B cell (primary cell): ENCODE measurements at places on chromosomes 16 and 17. TPM values are rescaled to one million over a fixed set of nuclear protein-coding genes. Genes with fewer than 3 reads are reported as not detected.

- no peak for DNase-seq
- no peak overlapping the region for H3K27ac ChIP-seq
- H3K4me3 ChIP-seq: no peak overlapping the region
Measured at GRCh38 chr16:49640581-49640980, 215.3 kb downstream of the ZNF423 start.

DNA sequence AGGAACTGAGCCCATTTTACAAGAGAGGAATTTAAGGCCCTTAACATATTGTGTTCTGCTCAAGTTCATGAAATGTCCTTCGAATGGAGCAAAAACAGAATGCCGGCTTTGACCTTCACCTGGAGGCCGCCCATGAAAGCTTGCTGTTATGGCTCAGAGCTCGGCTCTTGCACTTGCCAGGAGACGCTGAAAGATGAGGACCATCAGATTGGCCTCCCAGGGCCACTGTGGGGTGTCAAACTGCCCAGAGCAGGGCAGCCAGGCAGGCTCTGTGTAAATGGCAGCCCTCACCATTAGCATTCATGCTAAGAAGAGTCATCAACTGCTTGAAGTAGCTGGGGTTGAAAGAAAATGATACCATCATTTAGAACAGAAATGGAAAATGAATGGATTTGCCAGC, 39.3 kb downstream of the IL21R start:
- H3K27me3 ChIP-seq: no peaks in the 10 kb centered on the region
- no peak overlapping the region for H3K27ac ChIP-seq
- no peak overlapping the region for H3K4me3 ChIP-seq
- DNase-seq: no peak
- H3K36me3 ChIP-seq: peaks cover 89% of the 10 kb centered on the region
- peaks cover 14% of the 10 kb centered on the region for H3K4me1 ChIP-seq

DNA sequence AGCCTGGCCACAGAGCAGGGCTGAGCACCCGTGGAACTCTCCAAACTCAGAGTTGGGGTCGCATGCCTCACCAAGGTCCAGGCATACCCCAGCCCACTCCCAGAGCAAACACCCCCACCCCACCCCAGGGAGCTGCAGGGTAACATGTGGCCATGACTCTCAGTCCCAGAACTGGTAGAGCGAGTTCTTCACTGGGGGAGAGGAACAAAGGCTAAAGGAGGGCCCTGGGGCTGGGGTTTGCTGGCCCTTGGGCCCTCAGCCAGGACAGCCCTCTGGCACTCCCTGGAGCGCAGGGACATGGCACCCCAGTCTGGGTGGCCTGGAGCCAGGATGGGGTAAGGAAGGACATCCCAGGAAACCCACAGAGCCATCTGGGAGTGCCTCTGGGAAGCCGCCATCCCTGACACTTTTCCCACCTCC, 4.2 kb downstream of the HID1 start:
- peaks cover 13% of the 10 kb centered on the region for H3K4me1 ChIP-seq
- no peaks in the 10 kb centered on the region for H3K27me3 ChIP-seq
- H3K27ac ChIP-seq: no peak overlapping the region
- H3K36me3 ChIP-seq: no peaks in the 10 kb centered on the region

- no peak for DNase-seq
- no peaks in the 10 kb centered on the region for H3K27me3 ChIP-seq
- H3K4me1 ChIP-seq: no peaks in the 10 kb centered on the region
- no peaks in the 10 kb centered on the region for H3K36me3 ChIP-seq
- H3K4me3 ChIP-seq: no peak overlapping the region
Measured at GRCh38 chr17:2346475-2346874, 9.2 kb downstream of the SGSM2 start.

- H3K4me3 ChIP-seq: no peak overlapping the region
- H3K27me3 ChIP-seq: peaks cover 6% of the 10 kb centered on the region
- no peaks in the 10 kb centered on the region for H3K36me3 ChIP-seq
- no peak overlapping the region for H3K27ac ChIP-seq
Measured at GRCh38 chr17:41707803-41708669, 4.1 kb upstream of the GAST start.

GRCh38 chr17:73069164-73069770, 23.2 kb downstream of the SLC39A11 start:
- no peaks in the 10 kb centered on the region for H3K36me3 ChIP-seq
- no peaks in the 10 kb centered on the region for H3K4me1 ChIP-seq
- H3K27me3 ChIP-seq: no peaks in the 10 kb centered on the region
- H3K27ac ChIP-seq: no peak overlapping the region

The CLEC19A gene
- not detected in 2 replicates for total RNA-seq

DNA sequence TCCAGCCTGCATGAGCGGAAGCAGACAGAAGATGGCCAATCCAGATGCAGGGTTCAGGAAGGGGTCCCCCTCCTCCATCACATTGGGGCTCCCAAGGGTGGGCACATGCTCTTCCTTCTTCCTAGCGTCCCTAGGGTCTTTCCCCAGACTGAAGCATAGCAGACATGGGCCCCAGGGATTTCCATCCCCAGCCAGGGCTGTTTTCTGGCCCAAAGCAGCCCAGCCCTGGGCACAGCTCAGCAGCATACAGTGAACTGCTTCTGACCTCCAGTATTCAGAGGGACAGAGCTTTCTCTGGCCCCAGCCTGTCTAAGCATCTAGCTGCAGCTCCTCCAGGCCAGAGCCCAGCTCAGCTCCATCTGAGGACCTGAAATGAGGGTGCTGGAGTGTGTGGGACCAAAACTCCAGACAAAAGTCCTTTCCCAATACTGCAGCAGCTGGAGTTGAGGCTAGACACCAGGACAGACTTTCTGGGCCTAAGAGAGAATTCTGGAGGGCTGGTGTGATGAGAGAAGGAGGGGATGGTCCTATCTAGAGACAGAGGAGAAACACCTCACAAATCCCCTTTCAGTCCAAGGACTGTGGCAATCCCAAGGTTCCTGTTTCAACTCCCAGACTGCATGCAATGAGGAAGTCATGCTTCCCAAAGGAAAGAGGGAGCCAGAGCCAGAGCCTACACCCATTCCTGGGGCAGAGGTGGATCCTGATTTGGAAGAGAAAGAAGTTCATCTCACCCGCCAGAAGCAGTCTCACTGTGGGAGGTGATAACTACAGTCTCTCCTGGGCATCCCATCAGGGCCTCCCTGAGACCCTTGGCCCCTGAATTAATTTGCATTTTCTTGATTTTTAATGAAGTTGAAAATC, 4.5 kb upstream of the FOXN1 start:
- H3K4me3 ChIP-seq: no peak overlapping the region
- H3K27ac ChIP-seq: no peak overlapping the region
- no peak for DNase-seq
- H3K36me3 ChIP-seq: no peaks in the 10 kb centered on the region

DNA sequence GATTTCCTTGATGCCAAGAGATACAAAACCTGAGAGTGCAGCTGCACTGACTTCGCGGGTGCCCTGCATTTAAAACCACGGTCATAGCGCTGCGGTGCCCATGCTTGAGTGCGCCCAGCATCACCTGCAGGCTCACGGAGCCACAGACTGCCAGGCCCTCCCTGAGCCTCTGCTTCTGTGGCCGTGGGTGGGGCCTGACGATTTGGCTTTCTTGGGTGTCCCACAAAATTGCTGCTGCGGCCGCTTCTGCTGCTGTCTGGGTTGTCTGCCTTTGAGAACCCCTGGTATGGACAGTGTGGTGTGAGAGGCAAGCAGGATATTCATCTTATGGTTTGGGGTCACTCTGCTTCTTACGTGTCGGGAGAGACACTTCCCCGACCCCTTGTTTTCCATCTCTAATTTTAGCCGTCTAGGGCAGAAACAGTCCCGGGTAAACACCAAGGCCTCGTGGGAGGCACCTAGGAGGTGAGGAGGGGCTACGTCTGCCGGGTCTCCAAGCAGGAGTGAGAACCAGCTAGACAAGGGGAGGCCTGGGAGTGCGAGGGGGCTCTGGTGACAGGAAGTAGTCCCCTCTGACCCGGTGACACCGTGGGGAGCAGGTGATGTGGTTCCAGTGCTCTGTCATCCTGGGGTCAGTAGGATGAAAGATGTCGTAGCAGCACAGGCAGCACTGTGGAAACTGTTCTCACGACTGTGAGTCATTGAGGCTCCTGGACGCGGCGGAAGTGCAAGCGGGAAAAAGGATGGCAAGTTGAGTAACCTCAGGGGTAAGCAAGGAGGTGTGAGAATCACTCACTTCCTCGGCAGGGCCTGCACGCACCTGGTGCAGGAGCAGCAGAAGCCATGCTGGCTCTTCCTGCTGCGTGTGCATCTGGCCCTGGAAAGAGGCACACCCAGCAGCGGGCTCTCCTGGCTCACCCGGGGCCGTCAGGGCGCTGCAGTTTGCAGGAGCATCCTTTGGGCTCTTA, 176.3 kb downstream of the RPTOR start:
- no peak overlapping the region for H3K4me3 ChIP-seq
- H3K27me3 ChIP-seq: no peaks in the 10 kb centered on the region
- peaks cover 3% of the 10 kb centered on the region for H3K36me3 ChIP-seq

The MVP gene
- total RNA-seq: 109 and 112 TPM in 2 replicates

The SLC38A8 gene
- total RNA-seq: not detected in 2 replicates

The UBE2Z gene
- 121 and 122 TPM in 2 replicates for total RNA-seq

DNA sequence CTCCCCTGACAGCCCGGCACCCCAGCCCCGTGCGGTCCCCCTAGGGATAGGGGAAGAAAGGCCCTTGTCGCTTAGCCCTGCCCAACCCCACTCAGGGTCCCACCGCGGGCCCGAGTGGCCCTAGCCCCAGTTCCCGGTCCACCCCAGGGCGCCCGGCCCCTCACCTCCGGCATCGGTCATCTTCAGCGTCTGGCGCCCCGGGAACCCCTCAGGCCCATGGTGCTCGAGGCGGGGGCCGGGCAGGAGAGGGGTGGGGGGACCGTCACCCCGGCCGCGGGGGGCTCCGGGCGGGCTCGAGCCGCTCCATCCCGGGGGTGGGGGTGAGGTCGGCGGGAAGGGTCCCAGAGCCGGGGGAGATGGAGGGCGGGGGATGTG, 620 bp downstream of the SAMD14 start:
- no peak overlapping the region for H3K27ac ChIP-seq
- peaks cover 35% of the 10 kb centered on the region for H3K4me1 ChIP-seq
- H3K36me3 ChIP-seq: peaks cover 3% of the 10 kb centered on the region
- H3K4me3 ChIP-seq: peak overlapping the region; percentile 51

The HOXB6 gene
- not detected in 2 replicates for total RNA-seq

GRCh38 chr17:38636054-38636453, 30.3 kb upstream of the SRCIN1 start:
- H3K27ac ChIP-seq: no peak overlapping the region
- DNase-seq: no peak
- no peak overlapping the region for H3K4me3 ChIP-seq
- H3K36me3 ChIP-seq: no peaks in the 10 kb centered on the region
- no peaks in the 10 kb centered on the region for H3K4me1 ChIP-seq

The MGAT5B gene
- 37.8 and 41.4 TPM in 2 replicates for total RNA-seq

- no peak overlapping the region for H3K27ac ChIP-seq
- H3K4me3 ChIP-seq: no peak overlapping the region
- no peaks in the 10 kb centered on the region for H3K27me3 ChIP-seq
- H3K4me1 ChIP-seq: peaks cover 62% of the 10 kb centered on the region
Measured at GRCh38 chr17:28718333-28719020, 809 bp upstream of the RAB34 start.

The RNF222 gene
- not detected in 2 replicates for total RNA-seq

The LDHD gene
- total RNA-seq: not detected in 2 replicates

GRCh38 chr17:77208217-77208808, 67.5 kb downstream of the SEC14L1 start:
- no peaks in the 10 kb centered on the region for H3K27me3 ChIP-seq
- H3K4me1 ChIP-seq: peaks cover 37% of the 10 kb centered on the region
- H3K4me3 ChIP-seq: no peak overlapping the region
- H3K36me3 ChIP-seq: peaks cover 3% of the 10 kb centered on the region
- H3K27ac ChIP-seq: no peak overlapping the region
- DNase-seq: no peak

DNA sequence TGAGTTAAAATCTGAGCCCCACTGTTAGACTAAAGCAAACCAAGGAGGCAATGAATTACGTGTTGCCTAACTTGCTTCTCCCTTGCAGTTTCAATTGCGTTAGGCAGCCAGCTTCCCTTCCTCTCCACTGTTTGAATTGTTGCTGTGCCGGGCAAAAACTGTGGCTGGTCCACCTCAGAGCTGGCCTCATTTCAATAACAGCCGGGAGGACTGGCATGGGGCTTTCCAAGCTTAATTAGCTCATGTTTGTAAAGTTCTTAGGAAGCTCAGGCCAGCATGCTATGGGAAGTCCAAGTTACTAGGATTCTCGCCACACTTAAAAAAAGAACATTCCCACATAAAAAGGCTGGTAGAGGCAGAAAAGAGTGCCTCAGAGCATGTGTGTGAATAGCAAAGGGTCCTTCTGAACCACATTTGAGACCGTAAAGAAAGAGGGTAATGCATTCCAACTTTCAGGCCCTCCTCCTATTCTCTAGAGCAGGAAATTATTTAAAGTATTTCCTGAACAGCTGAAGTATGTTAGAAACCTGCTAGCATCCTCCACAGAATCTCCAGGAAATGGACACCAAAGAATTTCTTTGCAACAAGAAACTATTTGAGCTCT, 79.0 kb upstream of the SMURF2 start:
- H3K4me3 ChIP-seq: no peak overlapping the region
- H3K36me3 ChIP-seq: no peaks in the 10 kb centered on the region
- no peak for DNase-seq
- no peaks in the 10 kb centered on the region for H3K27me3 ChIP-seq
- H3K27ac ChIP-seq: no peak overlapping the region

The ZSCAN10 gene
- total RNA-seq: not detected in 2 replicates
